ENCODE measurements at places on chromosomes 3 and 15.

DNA sequence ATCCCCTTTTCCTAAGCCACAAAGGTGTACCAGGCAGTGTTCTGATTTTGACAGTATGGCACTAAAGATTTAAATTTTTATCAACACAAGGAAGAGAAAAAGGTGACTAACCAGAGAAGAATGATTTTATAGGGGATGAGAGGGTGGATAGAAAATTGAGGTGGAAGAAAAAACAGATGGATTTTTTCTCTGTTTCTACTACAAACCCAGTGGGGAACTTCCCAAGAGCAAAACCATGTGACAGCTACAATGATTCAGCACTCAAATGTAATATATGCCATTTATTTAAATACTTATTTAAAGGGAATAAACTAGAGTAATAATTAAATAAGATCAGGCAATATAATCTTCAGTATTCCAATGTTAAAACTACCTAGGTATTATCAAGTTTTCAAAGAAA lies 11.1 kb downstream of the DCUN1D1 start:
- DNase-seq: no peak

DNA sequence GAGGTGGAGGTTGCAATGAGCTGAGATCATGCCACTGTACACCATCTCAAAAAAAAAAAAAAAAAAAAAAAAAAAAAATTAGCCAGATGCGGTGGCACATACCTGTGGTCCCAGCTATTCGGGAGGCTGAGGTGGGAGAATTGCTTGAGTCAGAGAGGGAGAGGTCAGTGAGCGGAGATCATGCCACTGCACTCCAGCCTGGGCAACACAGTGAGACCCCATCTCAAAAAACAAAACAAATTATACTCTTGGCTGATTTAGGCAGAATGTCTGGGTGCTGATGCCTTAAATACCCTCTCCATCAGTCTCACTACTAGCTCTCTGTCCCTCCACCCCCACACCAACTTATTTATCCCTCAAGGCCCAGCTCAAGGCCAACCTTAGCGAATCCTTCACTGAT lies 14.0 kb downstream of the UBR1 start:
- DNase-seq: no peak

GRCh38 chr3:161413855-161414210 lies 42.5 kb upstream of the SPTSSB start:
- no peak for DNase-seq

GRCh38 chr3:158974904-158975303 lies 173.1 kb downstream of the MFSD1 start:
- no peak for DNase-seq

DNA sequence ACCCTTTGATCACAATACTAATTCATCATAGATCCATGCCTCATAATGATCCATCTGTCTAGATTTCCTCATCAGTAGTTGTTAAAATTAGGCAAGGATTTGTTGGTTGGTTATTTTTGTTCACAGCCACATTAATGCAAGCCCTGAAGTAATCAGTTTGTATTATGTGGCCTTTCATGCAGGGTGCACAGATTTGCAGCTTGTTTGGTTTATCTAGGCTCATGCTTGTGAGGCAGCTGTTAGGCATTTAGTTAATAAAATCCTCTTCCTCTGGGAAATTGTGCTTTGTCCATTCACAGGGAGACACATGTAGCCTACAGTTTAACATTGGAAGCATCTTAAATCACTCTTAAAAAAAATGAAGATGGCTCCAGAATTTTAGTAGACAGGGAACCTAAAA lies 162.8 kb upstream of the ZNF385D start:
- DNase-seq: no peak

GRCh38 chr15:100940767-100941379 lies 21.7 kb downstream of the LRRK1 start:
- DNase-seq: no peak

- DNase-seq: no peak
These were observed 16.1 kb upstream of the ONECUT1 start for GRCh38 chr15:52806284-52806655.

DNA sequence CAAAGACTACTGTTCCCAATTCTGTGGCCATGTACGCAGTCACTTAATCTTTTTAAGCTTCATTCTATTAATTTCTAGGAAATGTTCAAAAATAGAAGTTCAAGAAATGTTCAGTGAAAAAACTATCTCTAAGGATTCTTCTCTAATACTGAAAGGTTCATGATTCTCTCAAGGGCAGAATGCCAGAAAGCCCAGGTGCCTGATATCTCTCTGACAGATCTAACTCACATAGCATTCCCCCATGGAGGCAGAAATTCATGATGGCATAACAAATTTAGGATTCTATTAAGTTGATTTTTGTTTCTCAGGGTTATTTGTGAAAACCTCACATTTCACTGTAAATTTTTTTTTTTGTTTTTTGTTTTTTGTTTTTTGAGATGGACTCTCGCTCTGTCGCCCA lies 17.5 kb downstream of the CHRM5 start:
- DNase-seq: no peak

DNA sequence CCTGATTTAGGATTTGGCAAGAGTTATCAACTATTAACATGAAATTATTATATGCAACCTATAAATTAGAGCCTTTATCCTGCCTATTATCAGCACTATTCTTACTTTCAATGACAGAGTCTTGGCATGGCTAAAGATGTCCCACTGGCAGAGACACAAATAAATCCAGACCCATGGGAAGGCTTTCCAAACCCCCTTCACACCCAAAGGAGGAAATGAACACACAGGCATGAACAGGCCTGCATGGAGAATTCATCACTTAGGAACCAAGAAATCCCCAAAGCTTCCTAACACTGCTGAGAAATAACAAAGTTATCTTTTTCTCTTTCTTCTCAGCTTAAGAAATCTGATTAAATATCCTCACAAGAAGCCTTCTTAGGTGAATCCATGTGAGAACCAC lies 213.9 kb downstream of the OCA2 start:
- no peak for DNase-seq

GRCh38 chr3:78906245-78906644 lies 861.6 kb downstream of the ROBO1 start:
- no peak for DNase-seq

GRCh38 chr3:122824465-122825381 lies 29.9 kb downstream of the SLC49A4 start:
- no peak for DNase-seq

GRCh38 chr3:57292159-57292896 lies at the start of gene ASB14:
Gene ASB14 (minus strand): TSS chr3:57292685. CDS start chr3:57292033, 652 bp downstream.
- no peak for DNase-seq

DNA sequence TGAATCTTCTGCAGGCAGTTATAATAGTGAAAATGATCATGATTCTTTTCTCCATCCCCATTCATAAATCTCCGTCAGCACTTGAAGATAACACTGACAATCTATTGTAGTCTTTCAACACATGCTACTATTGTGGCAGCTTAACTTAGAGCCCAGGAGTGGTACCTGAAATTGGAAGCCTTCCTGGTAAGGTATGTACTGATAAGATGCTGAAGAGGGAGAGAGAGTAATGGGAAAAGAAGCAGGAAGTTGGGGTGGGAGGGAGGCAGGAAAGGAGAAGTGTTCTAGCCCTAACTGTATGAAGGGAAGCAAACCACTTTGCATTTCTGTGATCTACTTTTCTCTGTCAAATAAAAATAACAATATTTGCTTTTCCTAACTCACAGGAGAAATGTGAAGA lies 197.4 kb upstream of the RORA start:
- DNase-seq: no peak

Measured in islet precursor cell (in vitro differentiated cells).